ENCODE measurements at places on chromosomes 13 and 19.

GRCh38 chr19:6333439-6333838 lies at the start of gene ACER1:
Gene ACER1, minus strand, starts transcription at chr19:6333612. Its CDS starts 61 bp downstream, at chr19:6333551.
- no peak for DNase-seq

- no peak for DNase-seq
These were observed 16.9 kb downstream of the ZC3H4 start for GRCh38 chr19:47096721-47097120.

GRCh38 chr13:22039961-22040360 lies 369.1 kb downstream of the FGF9 start:
- no peak for DNase-seq

- no peak for DNase-seq
These were observed 222.4 kb upstream of the UBL3 start for GRCh38 chr13:30072818-30073186.

DNA sequence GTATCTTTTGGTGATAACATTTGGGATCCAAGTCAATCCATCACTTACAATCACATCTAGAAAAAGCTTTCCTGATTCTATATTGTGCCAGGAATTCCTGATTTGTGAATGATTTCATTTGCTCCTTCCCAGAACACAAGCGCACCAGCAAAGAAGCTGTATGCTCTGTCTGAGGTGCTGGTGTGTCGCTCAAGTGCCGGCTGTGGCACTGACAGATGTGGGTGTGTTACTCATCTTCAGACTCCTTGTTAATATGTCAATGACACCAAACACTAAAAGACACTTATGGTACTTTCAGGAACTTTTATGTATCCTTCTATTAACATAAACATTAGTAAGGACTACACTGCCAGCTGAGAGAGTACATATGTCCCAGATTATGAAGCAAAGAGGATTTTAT lies 429.1 kb downstream of the ITGBL1 start:
- DNase-seq: no peak

All from GM12892 (cell line).